ENCODE measurements at places on chromosomes 7 and 10. TPM values are rescaled to one million over a fixed set of nuclear protein-coding genes. Genes with fewer than 3 reads are reported as not detected.

DNA sequence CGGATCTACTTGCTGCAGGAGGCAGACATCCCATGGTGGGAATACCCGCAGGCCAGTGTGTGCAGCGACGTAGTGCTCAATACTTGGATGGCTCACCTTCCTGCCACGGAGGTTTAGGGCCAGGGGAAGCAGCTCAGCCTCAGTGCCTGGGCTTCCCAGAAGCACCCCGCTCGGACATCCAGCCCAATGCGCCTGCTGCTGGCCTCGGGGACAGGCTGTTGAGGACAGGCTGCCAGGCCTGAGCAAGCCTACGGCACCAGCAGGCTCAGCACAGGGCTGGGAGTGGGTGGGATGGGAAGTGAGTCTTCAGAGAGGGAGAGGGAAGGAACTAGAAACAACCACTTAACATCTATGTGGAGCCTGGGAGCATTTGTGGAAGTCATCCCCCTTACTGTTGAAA lies 441.3 kb upstream of the MGMT start:
- DNase-seq: no peak
- H3K4me1 ChIP-seq: no peaks in the 10 kb centered on the region
- no peaks in the 10 kb centered on the region for H3K36me3 ChIP-seq
- no peaks in the 10 kb centered on the region for H3K27me3 ChIP-seq

- H3K36me3 ChIP-seq: no peaks in the 10 kb centered on the region
- H3K4me3 ChIP-seq: no peak overlapping the region
- H3K27me3 ChIP-seq: no peaks in the 10 kb centered on the region
- DNase-seq: no peak
Observed at GRCh38 chr7:96400001-96400400, 78.1 kb upstream of the SLC25A13 start.

GRCh38 chr10:70381471-70382421 lies 679 bp downstream of the LRRC20 start:
- peak; percentile 33 for DNase-seq
- H3K27me3 ChIP-seq: no peaks in the 10 kb centered on the region
- H3K27ac ChIP-seq: peak overlapping the region; percentile 62
- peak overlapping the region; percentile 60 for H3K4me3 ChIP-seq
- peaks cover 5% of the 10 kb centered on the region for H3K4me1 ChIP-seq

The PTPN20 gene
- 12.6 TPM for total RNA-seq

All from uterus (tissue), 4 donors.